IPS-NIHi11 (cell line): ENCODE measurements at places on chromosomes 6 and 20.

DNA sequence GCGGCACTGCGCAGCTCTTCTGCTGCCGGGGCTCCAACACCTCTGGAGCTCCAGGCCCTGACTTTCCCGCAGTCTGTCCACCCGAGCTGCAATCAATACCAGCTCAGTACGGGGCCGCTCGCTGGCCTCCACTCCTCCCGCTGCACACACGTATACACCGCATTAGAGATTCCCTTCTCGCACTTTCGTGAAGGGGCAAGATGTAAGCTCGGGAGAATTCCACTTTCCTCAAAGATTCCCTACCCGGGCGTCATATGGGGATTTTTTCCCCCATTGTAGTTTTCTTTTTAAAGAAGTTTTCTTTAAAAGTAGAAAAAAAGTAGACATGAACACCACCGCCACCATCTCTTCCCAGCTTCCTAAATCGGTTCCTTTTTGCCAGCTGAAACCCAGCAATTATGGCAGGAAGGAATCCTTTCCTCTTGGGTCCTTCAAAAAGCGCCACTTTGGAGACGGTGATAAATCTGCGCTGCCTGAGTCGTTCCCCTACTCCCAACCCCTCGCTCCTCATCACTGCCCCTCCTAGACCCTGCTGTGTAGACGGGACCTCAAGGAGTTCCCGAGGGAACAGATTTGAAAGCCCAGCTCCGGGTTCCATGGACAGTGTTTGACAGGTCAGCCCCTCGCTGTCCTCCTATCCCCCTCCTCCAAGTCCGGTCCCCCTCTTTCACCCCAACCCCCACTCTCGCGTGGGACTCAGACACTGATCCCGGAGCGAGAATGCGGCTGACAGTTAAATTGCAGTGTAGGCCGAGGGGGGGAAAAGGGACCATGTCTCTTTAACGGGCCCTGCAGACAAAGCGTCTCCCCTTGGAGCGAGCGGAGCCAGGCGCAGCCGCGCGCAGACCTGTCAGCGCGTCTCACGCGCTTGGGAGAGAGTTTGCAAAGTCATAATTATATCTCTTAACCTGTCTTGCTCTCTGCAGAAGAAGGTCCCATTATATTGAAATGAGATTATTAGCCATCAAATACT, 39.5 kb downstream of the NCR2 start:
- peak; percentile 56 for DNase-seq

DNA sequence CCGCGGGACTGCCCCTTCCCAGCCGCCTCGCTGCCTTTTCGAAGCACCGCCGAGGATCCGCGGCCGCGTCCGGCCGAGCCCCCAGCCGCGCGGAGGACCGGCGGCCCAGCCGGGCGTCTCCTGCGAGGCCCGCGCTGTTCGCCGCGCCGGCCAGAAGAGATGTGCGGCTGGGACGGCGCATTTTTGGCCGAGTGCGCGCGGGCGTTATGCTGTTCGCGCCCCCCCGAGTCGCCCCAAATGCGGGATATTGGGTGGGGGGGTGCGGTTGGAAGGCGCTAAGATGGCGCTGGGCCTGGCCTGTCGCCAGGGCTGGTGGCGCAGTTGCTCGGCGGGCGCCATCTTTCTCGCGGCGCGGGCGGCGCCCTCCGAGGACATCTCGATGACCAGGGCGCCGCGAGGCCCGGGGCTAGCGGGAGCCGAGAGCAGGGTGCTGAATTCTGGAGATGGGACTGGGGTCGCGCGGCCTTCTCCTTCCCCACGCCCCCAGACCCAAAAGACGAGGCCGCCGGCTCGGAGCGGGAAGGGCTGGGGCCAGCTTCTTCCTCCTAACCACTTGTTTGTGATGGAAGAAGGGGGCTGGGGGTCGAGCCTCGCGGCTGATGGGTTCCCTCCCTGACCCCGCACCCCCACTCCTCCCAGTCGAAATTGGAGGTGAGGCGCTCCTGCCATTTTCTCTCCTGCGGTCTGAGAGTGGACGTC, 1.5 kb downstream of the BICRAL start:
- DNase-seq, result peak; percentile 75

DNA sequence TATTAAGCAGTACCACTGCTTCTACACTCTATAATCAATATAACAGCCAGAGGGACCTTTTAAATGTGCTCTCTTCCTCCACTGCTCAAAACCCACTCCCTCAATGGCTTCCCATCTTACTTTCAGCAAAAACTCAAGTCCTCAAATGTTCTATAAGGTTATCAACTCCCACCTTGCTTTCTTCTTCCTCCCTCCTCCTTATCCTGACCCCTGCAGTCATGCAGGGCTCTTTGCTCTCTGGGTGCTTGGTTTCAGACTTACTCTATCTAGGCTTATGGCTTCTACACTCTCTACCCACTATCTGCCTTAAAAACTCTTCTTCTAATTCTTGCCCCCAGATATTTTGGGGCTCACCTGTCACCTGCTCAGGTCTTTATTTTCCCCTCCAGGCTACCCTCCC, 5.3 kb downstream of the ARHGAP18 start:
- no peak for DNase-seq

DNA sequence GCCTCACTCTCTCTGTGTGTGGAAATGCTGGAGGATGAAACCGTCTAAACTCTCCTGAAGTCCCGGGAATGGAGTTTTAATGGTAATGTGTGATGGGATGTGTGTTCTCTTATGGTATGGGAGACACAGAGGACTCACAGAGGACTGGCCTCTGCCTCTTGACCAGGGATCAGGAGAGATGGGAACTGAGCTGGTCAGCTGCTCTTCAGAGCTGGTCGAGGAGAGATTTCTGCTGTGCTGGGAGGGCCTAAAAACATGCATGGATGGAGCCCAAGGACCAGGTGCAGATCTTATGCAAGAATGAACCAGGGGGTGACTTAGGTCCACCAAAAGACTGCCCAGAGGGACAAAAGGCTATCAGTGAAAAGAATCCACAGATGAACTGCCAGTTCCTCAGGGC, 27.3 kb upstream of the GMDS start:
- no peak for DNase-seq

- DNase-seq, result no peak
These were observed 579.4 kb upstream of the CHD6 start for GRCh38 chr20:42197599-42197998.

- no peak for DNase-seq
These were observed 136.6 kb downstream of the BACH2 start for GRCh38 chr6:90160013-90160412.

DNA sequence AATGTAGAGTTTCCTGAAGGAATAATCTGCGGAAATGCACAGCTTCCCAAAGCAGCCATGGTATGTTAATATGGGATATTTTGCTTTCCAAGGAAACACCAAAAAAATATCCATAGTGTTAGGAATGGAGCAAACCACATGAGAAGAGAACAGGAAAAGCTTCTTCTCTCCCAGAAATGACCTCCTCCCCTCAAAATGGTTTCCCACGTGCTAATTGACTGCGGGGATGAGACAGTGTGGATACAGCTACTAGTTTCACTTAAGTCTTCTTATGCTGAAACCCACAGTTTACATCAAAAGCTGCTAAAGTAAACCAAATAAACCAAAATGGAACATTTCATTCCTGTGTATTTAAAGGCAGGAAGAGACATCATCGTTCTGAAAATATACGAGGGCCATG, 69.4 kb downstream of the FYN start:
- no peak for DNase-seq

DNA sequence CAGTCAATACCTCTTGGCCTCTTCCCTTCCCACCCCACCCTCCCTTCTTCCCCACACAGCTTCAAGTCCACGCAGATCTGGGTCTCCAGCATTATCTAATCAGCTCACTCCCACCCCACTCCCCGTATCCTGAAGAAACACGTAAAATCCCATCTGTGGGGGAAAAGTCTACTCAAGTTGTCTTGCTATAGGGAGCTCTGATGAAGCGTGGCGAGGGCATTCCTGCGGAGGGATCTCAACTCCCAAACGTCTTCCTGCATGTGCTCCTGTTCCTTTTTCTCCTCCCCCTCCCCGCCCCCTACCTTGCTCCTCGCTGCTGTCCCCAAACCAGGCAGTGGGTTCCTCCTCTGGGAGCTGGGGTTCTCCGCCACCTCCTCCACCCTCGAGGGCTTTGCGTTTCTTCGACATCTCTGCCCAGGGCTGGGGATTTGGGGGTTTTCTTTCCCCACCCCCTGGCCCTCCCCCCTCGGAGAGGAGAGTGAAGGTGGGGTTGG, 181.8 kb downstream of the TBXT start:
- DNase-seq, result peak; percentile 35

- DNase-seq, result no peak
These were observed 95.9 kb upstream of the KCNQ5 start for GRCh38 chr6:72525821-72526510.

GRCh38 chr20:41538810-41539596, 79.2 kb downstream of the CHD6 start:
- DNase-seq, result no peak
